ENCODE measurements at places on chromosomes 4 and X.

DNA sequence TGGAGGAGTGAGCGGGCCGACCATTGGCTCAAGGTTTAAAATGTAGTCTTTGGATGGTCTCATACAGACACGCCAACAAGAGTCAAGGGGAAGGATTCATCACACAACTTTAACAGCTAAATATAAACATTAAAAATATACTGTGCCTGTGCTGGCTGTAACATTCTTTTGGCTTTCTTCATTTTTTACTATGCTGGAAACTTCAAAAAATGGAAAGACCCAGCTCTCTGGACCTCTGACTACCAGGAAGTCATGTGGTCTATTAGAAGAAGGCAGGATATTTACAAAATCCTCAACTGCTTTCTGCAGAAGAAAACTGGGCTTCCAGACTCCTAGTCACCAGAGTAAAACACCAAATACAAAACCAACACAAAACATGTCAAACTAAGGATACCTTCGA, 49.8 kb upstream of the KLF3 start:
- no peak for DNase-seq

DNA sequence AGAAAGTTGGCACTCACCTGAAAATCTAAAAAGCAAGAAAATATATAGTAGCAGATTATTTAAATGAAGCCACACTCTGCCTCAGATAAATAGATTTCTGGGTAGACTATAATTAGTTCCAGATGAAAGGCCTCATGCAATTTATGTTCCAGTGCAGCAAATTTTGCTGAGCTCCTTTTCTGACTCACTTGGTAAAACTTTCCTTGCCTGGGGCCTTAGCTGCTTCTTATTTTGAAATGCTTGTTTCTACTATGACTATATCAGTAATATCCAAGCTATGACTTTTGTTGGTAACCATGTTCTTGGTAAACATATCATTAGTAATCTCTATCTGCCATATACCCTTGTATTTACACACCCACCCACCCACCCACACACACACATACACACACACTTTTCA, 961.8 kb downstream of the SH3BGRL start:
- DNase-seq = no peak

DNA sequence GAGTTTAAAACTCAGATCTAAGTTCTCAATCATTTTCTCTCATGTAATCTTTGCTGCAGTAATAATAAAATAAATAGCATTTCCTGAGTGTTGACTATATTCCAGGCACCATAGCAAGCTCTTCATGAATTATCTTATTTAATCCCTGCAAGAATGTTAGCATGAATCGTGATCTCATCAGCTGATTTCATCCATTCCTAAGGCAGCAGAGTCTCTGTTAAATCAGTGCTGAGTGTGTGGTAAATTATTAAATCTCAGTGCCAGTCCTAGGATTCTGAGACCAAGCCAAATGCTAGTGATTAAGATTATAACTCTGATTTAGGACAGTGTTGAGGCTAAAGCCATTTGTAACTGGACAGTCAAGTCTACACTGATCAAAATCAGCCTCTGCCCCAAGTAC, 240.3 kb upstream of the TAPT1 start:
- DNase-seq = no peak

DNA sequence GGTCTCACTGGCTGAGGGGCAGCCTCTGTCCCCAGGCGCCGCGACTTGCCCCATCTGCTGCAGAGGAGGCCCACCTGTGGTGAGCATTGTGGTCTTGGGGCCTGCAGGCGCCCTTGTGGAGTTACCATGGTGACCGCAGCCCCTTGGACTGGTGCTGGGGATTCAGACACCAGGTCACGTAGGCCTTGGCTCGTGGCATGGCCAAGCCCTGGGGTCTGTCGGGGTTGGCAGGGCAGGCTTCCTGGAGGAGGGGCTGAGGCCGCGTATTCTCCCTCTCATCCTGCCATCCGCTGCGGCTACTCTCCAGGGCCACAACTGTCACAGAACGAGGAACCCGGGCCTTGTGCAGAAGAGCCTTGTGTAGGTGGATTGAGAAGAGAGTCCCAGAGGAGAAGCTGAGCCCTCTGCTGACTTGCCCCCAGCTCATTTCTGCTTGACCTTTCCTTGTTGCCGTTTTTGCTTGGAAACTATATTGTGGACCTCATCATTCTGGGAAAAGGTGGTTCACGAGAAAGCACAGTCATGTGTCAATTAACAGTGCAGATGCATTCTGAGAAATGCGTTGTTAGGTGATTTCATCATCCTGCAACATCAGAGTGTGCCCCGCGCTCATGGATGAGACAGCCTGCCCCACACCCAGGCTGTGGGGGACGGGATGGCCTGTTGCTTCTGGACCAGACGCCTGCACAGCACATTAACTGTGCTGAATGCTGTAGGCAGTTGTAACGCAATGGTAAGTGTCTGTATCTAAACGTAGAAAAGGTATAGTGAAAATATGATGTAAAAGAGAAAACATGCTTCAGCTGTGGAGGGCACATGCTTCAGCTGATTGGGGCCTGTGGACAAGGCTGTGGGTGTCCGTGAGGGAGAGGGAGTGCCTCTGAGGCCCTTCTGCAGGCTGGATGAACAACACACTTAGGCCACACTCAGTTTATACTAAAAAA, 38.5 kb downstream of the TRMT44 start:
- DNase-seq = no peak

DNA sequence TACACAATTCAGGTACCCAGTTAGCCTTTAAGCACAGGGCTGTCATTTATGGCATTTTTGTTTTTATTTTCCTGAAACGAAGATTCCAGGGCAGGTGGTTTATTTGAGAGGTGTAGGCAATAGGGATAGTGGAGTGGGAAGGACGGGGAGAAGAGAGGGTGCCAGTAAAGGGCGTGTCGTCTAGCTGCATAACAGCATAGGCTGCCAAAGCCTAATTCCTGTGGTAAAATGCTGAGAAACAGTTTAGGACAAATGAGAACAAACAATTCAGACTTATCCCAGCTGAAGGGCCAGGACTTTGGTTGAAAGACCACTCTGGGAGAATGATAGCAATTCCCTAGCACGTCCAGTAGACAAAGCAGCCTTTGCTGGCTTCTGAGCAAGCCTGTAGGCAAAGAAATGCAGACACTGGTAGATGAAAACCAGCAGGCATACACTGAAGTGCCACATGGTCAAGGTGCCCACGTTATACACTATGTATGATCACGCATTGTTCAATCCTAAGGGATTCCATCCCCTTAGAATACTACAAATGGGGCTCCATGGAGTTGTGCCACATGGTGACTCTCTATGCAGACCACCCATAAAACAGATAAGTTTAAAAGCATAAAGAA, 70.6 kb downstream of the PKD2 start:
- no peak for DNase-seq

DNA sequence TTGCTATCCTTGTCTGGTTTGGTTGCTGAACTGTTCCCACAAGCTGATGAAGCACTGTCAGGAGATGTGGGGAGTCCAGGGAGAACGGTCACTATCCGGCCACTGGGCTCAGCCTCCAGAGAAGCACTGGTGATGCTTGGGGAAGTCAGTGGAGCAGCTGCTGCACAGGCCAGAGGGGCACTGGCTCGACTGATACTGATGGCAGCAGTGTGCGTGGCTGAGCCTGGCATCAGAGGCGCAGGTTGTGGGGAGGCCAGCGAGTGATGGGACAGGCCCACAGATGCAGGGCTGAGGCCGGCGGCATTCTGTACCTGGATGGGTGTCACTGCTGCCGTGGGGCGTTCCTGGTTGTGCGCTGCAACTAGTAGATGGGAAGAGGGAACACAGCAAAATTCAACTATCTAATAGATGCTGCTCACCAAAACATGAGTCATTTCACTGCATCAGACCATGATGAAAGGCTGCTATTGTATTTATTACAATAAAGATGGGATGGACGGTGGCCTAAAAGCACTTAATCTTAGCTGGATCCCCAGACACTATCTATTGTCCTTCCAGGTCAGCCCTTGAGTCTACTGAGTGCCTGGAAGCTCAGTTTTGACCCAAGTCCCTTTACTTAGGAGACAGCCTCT, 106.3 kb upstream of the CBR4 start:
- DNase-seq = no peak

GRCh38 chr4:54225598-54226403, 3.3 kb upstream of the PDGFRA start:
- DNase-seq = no peak

DNA sequence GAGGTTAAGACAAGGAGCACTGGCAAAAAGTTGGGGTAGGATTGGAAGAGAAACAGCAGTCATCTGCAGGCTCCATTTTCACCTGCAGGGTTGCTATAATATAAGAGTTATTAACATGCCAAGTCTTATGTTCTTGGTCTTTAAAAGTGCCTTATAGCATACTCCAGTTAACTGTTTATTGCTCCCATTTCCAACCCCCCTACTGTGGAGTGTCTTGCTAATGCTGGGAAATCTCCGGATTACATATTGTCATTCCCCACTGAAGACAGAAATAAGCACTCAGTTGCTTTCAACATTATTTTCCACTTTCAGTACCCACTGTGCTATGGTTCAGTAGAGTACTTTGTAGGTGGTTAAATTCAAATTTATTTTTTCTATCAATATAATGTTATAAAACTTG, 1014.3 kb downstream of the RPA4 start:
- no peak for DNase-seq

GRCh38 chrX:112279940-112280339, 197.4 kb upstream of the TRPC5 start:
- DNase-seq = no peak

- DNase-seq = no peak
Observed at GRCh38 chrX:24243692-24244091, 70.2 kb downstream of the SUPT20HL2 start.

DNA sequence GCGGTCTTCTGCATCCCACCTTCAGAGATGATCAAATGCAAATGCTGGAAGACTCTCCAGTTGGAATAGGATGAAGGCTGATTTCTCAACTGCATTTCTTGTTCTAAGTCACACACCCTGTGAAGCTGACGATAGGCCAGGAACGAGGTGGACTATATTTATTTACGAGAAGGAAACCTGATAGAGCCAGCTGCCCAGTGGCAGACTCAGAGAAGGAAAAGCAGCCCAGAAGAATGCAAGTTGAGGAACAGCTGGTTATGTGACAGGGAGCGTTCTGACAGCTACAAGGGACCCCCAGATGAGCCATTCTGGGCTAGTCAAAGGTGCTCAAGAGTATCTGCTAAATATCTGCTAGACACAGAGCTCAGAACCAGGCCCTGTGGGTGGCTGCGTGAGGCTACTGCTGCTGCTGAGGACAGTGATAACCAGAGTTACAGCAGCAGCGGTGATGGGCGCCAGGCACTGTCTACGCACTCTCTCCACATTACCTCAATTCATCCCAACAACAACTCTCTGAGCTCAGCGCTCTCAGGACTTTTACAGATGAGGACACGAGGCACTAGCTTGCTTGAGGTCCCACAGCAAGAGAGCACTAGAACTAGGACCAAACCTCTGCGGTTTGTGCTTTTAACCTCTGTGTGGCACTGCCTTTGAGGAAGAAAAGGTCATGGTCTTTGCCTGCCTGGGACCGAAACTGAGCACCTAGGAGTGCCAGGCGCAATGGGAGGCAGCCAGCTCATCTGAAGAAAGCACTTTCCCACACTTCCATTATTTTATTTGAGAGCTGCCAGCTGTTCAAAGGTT, 69.0 kb downstream of the GATB start:
- DNase-seq = no peak

DNA sequence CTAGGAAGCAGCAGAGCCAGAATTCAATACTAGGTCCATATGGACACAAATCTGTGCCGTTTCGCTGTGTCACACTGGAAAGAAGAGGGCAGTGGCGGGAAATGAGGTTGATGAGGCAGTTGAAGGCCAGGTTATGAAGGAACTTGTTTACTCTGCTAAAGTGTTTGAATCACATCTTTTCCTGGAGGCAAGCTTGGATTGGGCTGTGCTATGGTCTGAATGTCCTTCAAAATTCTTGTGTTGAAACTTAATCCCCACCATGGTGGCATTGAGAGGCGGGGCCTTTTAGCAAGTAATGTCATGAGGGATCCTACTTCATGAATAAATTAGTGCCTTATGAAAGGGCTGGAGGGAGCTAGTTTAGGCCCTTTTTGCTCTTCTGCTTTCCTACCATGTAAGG, 2.1 kb upstream of the ERCC6L start:
- DNase-seq = no peak

DNA sequence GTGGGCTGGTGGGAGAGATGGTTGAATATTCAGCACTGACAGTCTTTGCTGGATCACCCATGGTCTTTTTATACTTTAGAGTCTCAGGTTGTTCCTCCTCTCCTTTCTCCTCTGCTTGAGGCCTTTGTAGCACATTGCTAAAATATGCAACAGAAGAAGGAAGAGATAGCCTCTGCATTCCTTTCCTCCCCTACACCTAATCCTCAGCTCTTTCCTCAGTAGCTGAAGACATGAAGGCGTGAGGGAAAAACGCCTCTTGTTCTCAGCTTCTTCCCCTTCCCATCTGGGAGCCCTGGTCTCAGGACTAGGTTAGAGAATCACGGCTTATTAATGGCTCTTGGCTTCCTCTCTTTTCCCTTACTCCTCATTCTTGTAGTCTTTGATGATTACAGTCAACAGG, 76.8 kb downstream of the RNF150 start:
- DNase-seq = no peak

GRCh38 chr4:123093236-123093635, 170.8 kb upstream of the NUDT6 start:
- no peak for DNase-seq

DNA sequence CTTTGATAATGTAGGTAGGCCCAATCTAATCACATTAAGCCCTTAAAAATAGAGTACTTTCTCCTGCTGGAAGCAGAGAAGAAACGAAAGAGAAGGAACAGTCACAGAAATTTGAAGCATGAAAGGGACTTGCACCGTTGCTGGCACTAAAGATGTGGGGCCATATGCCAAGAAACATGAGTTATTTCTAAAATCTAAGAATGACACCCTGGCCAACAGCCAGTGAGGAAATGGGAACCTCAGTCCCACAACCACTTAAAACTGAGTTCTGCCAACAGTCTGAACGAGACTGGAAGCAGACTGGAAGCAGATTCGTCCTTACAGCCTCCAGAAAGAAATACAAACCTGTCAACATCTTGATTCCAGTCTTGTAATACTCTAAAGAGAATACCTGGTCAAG, 70.1 kb downstream of the CENPC start:
- no peak for DNase-seq

GRCh38 chrX:134604701-134605311, 53.5 kb downstream of the PLAC1 start:
- DNase-seq = no peak

DNA sequence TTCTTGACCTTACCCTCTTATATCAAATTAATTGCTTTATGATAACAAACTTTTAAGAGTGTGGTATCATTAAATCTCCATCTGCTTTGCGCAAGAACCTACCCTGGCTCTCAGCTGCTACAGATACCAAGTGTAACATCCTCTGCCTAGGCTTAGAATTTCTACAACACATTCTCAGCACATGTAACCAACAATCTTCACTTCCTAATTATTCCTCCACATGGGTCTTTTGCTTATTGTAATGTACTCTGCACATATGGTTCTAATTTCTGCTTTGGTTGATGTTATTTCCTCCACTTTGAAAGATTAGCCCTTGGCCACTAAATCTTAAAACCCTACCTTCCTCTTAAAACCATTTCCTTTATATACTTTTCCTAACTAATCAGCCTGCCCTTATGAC, 242.4 kb downstream of the ARHGAP24 start:
- DNase-seq = no peak

GRCh38 chr4:78171482-78171881, 114.4 kb downstream of the FRAS1 start:
- no peak for DNase-seq

Data from effector memory CD4-positive, alpha-beta T cell (primary cell).